ENCODE measurements at places on chromosomes 11 and 22.

- DNase-seq = no peak
Measured at GRCh38 chr11:31259797-31260196, 109.7 kb downstream of the DCDC1 start.

DNA sequence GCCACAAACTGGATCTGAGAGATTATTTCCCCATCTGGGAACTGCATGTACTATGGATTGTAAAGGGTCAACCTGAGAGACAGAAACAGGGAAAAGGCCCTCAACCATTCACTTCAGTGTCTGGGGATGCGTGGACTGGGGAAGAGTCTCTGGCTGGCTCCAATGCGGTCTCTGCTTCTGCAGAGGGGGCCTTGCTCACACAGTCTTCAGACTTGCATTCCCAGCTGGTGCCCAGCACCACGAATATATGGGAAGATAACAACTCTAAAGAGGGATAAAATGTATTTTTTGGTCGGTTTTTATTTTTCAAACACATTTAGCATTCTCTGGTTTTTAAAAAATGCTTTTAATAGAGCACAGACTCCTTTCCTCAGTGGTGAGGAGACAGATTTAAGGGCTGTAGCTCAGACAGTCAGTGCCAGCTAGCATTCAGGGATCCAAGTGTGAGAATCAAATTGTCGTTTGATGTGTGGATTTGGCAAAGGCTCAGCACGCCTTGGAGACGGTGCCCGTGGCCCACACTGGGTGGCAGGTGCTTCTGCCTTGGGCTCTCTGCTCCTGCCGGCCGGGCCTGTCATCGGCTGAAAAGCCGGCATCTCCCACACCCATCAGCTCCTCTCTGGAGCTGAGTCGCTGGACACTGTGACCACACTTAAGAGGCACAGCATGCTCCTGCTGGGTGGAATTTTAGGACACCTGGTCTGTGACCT, 8.0 kb upstream of the EFCAB6 start:
- DNase-seq = no peak

DNA sequence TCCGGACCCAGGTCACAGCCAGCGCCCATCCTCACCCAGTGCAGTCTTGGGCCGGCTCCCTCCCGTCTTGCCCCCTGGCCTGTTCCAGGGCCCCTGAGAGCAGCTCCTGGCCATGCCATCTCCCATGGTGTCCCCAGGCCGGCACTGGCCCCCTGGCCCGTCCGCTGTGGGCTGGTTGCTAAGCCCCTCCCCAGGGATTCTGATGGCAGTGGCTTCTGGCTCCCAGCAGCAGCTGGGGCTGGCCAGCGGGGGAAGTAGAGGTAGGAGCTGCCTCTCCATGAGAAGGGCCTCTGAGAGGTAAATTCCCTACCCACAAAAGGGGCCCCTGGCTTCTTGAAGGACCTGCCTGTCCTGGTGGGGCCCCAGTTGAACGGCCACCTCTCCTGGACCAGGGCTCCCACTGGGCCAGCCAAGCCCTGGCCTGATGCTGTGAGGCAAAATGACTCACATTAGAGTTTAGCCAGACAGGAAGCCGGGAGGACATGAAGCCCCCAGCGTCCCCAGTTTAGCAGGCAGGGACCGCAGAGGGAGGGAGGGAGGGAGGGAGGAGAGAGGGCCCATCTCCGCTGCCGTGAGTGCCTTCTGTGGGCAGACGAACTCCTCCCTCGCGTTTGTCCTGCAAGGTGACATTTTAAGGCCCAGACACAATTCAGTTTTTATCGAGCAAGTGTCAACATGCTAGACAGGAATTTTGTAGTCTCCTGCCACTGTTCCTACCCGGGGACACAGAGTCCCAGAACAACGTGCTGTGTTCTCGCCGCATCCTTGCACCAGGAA, 32.9 kb upstream of the GAL start:
- DNase-seq = no peak

DNA sequence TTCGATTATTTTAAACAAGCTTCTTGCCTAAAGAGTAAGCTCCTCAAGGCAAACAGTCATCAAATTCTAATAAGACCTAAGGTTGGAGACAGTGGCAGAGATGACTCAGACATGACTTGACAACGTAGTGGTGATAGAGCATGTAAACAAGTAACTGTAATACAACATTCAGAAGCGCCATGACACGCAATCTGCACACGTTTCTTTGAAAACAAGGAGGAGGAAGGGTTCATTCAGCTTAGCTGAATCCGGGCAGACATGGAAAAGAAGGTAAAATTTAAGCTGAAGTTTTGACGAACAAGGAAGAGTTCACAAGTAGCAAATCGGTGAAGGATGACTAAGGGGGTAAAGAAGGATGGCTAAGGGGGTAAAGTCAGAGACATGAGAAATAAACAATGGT, 152.4 kb upstream of the ZC3H12C start:
- DNase-seq = no peak

DNA sequence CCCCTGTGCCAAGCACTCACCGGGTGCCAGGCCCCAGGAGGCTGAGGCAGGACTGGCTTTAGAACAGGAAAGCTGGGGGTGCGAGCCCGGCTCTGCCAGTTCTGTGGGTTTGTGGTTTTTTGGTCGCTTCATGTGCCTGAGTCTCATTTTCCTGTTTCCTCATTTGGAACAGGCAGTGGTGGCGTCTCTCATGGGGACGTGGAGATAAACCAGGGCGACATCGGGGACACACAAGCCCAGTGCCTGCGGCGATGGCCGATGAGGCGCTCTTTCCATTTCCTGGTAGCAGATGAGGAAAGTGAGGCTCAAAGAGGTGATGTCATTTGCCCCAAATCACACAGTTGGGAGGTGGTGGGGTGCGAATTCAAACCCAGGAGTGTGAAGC, 20.8 kb upstream of the CHKA start:
- peak; percentile 58 for DNase-seq

DNA sequence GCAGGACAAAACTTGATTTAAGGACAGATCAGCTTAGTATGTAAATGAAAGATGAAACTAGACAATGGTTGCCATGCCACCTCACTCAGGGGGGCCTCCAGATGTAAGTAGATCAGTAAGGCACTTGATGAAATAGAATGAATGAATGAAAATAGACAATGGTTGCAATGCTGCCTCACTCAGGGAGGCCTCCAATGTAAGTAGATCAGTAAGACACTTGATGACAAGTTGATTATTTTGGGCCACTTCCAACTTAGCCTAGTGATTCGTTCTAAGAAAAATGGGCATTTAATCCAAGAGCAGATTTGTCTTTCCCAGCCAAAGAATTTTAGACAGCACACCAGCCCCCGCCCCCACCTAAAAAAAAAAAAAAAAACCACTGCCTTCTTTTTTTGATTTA, 19.2 kb upstream of the SLC5A12 start:
- no peak for DNase-seq

DNA sequence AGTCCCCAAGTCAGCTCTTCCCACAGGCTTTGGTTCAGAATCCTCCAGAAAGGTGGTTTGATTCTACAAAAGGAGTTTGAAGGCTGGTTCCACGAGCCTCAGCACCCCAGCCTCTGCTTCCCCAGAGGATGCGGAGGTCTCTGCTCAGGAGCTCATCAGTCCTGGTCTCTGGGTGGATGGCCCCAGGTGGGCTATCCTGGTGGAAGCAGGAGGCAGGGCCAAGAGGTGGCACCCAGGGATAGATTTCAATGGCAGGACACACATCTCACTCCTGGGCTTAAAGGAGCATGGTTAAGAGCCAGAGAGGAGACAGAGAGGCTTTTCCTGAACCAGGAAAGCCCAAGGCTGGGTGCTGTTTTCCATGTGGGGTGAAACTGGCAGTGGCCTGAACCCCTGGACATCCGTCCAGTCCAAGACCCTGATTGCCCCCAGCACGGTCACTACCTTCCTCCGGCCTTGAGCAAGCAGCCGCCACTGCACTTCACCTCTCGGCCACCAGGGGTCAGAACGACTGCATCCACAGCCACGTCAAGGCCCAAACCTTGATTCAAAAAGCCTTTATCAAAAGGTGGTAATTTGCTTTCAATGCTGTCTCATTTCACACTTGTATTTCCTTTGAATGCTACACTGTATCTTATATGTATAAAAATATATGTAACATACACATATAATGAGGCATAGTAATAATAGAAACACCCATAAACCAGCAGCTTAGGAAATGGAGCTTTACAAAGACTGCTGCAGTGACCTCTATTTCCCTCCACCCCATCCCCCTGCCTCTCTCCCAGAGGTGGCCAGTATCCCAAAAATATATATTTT, 19.3 kb upstream of the FXYD2 start:
- DNase-seq = peak; percentile 85

DNA sequence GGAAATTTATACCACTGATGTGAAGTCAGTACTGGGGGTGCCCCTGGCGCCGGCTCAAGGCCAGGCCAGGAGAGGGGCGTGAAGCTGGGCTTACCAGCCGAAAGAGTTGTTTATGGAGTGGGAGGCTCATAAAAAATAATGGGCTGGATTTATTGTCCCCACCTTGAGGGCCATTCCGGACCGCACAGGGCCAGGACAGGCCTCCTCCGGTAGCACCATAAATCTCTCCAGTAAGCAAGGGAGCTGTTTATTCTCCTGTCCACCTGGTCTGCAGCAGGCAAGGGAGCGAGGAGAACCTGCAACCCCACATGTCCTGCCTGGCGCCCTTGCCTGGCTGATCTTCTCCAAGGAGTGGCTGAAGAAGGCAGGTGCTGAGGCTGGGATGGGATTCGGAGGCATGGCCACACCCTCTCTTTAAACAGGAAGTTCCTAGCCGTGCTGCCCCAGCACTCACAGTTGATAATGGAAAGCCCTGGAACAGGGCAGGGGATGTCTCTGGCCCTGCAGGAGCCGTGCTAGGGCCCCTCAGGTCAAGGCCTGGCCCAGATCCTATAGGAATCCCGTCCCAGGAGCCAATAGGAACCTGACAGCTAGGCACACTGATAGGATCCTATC, 65.1 kb downstream of the SCUBE1 start:
- DNase-seq = no peak

DNA sequence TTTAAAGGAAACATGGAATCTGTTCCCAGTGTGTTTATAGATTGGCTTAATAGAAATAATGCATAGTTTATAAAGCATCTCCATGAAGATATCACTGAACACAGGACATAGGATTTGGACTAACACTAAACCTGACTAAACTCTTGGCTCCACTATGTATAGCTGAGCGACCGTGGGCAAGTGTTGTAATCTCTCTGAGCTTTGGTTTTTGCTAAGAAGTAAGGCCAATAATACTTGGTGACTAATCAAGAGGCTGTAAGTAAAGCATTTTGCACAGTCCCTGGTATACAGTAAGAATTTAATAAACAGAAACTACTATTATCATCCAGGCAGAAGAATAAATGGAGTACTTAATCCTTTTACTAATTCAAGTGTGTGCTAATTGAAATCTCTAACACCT, 125.5 kb upstream of the MTMR2 start:
- no peak for DNase-seq

GRCh38 chr22:38873469-38874411, 1.7 kb upstream of the CBX6 start:
- DNase-seq = peak; percentile 59

GRCh38 chr22:23840026-23840425, 1.2 kb upstream of the DERL3 start:
- DNase-seq = no peak

- DNase-seq = no peak
Measured at GRCh38 chr11:18618342-18619025, 15.7 kb downstream of the SPTY2D1 start.

- DNase-seq = no peak
Measured at GRCh38 chr11:112103446-112103845, 16.8 kb downstream of the SDHD start.

- DNase-seq = peak; percentile 24
Measured at GRCh38 chr11:2298795-2299761, 2.6 kb downstream of the C11orf21 start.

DNA sequence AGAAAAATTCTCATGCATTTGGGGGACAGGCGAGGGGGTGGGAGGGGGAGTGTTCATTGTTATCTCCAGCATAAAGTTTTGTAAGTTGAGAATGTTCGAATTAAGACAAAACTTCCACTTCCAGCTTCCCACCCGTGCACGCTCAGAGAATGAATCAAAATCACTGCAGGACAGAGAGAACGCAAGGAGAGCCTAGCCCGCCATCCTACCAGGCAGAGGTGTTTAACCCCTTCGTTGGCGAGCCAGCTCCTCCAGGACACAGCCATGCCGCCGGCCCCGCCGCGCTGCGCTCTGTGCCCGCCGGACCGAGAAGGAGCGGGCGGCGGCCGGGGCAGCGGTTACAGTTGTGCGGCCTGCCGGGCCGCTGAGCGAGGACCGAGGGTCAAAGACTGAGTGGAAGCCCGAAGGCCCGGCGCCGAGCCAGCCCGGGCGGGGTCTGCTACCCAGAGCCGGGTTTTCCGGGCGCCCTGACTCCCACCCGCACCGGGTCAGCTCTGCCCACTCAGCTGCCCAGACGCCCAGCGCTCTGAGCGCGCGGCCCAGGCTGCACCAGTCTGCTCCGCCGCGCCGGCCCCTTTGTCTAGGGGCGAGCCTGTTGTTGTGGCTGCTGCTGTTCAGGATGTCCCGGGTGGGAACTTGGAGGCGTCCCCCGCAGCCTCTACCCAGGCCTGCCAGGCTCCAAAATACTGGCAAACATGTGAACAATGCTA, at the start of gene NOX4:
TSS of gene NOX4 (minus strand) at position 395 of the 710 bp plus-strand sequence. CDS start at position 266, 129 bp downstream.
- DNase-seq = no peak

GRCh38 chr11:56948991-56949515, 39.7 kb upstream of the OR5AK2 start:
- DNase-seq = no peak

DNA sequence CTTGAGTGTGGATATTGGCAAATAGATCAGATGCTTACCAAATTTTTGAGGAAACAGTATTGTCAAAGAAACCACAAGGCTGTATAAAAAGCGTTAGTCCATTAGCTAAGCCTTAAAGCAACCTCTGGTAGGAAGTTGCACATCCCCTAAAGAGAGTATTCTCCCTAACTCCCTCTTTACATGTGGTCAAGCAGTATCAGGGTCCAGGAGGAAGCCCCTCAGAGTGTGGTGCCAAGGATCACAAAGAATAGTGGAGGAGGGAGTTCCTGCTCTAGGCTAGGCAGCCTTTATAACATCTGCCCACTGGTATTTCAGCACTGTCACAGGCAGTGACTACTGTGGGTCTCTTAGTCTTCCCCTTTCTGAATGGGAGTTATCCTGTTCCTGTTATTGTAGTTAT, 18.8 kb upstream of the AMPD3 start:
- DNase-seq = no peak

DNA sequence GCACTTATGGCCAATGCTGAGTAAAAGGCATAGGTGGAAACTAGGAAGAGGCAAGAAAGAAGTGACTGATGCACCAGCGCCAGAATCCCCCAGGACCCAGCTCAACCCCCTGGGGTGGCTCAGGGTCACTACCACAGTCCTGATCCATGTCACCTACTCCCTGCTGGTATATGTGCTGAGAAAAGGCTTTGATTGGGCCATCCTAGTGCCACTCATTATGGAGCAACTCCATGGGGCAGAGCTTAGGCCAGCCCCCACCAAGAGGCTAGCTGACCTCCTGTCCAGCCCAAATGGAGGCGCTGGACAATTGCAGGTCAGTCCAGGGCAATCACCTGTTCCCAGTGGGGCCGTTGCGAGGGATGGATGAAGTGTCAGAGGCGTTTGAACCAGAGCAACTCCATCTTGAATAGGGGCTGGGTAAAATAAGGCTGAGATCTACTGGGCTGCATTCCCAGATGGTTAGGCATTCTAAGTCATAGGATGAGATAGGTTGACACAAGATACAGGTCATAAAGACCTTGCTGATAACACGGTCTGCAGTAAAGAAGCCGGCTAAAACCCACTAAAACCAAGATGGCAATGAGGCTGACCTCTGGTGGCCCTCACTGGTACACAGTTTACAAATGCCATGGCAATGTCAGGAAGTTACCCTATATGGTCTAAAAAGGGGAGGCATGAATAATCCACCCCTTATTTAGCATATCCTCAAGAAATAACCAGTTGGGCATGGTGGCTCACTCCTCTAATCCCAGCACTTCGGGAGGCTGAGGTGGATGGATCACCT, 20.6 kb upstream of the DAGLA start:
- no peak for DNase-seq

Measured in activated CD4-positive, alpha-beta memory T cell treated with anti-CD3 and anti-CD28 coated beads, Interleukin-2, amount 10 ng/mL, durations not matched to agents 7 days and 5 days (primary cell).